ENCODE measurements at places on chromosomes 5 and 9.

DNA sequence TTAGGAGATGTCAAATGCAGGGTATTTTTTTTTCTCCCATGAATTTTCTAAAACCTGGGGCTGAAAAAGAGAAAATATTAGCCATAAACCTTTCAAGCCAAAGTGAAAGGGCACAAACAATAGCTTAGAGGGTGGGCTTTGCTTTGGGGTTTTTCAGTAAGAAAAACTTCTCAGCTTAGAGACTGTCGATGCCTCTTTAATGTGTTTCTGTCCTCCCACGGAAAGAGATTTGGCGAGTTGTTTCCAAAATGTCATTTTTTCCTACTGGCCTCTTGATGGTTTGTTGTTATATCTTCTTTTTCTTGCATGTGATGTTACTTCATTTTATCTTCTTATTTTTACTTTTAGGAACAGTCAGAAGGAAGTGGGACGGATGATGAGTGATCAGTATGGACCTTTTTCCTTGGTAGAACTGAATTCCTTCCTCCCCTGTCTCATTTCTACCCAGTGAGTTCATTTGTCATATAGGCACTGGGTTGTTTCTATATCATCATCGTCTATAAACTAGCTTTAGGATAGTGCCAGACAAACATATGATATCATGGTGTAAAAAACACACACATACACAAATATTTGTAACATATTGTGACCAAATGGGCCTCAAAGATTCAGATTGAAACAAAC is 177.3 kb downstream of the SMARCA2 start:
- DNase-seq: no peak

GRCh38 chr9:14273696-14274121 is 40.2 kb downstream of the NFIB start:
- no peak for DNase-seq

- DNase-seq: no peak
These were observed 181.4 kb downstream of the GDNF start for GRCh38 chr5:37658440-37658839.

GRCh38 chr9:116900543-116900942 is 213.4 kb downstream of the TRIM32 start:
- no peak for DNase-seq

- no peak for DNase-seq
These were observed 34.0 kb downstream of the TNFSF15 start for GRCh38 chr9:114771889-114772288.

DNA sequence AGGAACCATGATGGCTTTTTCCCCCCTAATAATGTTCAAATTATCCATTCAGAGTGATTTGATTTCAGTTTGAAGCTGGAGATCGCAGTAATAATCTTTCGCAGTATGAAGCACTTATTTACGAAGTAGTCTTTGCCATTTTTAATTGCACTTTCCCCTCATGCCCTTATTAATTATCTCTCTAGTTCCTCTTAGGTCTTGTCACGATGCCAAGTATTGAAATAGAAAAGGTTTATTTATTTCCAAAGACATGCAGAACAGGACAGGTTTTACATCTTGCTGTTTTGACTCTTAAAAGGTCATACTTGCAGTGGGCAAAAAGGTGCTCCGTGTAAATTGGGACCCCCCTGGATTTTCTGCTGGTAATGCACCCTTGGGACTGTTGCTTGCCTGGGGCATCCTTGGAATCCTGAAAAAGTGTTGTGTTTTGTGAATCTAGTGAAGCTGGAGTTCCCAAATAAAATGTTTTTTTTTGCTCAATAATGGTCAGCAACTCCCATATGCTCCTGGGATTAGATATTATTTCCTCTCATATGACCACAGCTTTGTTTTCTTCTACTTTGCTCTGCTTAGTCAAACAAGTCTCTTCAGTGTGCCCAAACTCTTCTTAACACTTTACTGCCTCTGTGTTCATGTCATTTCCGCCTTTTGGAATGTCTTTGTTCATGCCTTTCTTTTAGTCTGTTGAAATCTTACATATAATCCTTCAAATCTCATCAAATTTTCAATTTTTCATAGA is 278.3 kb downstream of the TMEM38B start:
- DNase-seq: no peak

GRCh38 chr5:159773062-159773924 is 143.0 kb upstream of the ADRA1B start:
- peak; percentile 91 for DNase-seq

- no peak for DNase-seq
These were observed 171.3 kb downstream of the ST8SIA4 start for GRCh38 chr5:100731768-100732167.

- DNase-seq: no peak
These were observed 26.7 kb downstream of the CSF1R start for GRCh38 chr5:150059623-150060022.

DNA sequence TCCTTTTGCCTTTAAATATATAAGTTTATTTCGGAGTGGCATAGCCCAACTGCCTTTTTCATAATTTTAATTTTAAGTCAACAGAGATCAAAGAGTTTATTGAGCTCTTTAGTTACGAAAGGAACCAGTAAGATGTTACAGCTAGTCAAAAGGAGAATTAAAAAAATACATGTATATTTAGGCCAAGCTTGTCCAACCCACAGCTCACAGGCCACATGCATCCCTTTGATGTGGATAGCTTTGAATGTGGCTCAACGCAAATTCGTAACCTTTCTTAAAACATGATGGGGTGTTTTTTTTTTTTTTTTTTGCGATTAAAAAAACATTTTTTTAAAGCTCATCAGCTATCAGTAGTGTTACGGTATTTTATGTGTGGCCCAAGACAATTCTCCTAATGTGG is 50.2 kb upstream of the IL31RA start:
- no peak for DNase-seq

- no peak for DNase-seq
These were observed 6.1 kb upstream of the FAM120AOS start for GRCh38 chr9:93459432-93459847.

- no peak for DNase-seq
These were observed 69.8 kb downstream of the JMY start for GRCh38 chr5:79305706-79306105.

GRCh38 chr5:154766558-154767281 is 11.5 kb downstream of the LARP1 start:
- DNase-seq: no peak

GRCh38 chr5:64742821-64743220 is 25.7 kb downstream of the SREK1IP1 start:
- no peak for DNase-seq

GRCh38 chr5:68949711-68950110 is 144.1 kb upstream of the SLC30A5 start:
- no peak for DNase-seq

DNA sequence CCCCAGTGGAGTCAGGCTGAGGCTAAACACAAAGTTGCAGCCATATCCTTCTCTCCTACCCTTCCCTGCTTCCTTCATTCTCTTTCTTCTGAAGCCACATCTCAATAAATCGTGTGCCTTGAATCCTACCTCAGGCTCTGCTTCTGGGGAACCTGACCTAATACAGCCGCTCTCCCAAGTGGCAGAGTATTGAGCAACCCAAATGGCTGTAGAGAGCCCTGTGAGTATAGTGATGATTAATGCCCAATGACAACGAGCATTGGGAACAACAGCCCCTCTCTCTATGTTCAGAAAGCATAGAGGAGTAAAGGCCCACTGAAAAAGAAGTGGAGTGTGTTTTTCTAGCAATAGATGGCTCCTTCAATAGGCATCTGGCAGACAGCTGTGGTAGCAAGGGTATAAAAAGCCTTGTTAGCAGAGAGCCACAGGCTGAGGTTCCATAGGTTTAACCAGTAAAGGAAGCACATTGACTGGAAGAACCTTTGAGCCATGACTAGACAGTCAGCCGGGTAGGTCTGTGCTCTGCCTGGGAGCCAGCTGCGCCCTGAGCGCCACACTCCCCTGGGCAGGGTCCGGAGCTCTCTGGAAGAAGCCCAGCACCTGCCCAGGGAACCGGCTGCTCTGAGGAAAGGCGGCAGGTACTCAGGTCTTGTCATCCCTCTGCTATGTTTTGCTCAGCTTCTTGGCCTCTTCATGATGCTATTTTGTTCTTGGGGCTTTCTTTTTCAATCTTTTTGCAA is 22.6 kb upstream of the HSPA9 start:
- no peak for DNase-seq

GRCh38 chr9:128689820-128690683 is 1.0 kb downstream of the SET start:
- peak; percentile 61 for DNase-seq

- DNase-seq: no peak
These were observed 33.5 kb upstream of the CKS2 start for GRCh38 chr9:89277454-89277853.

- DNase-seq: no peak
These were observed 186.8 kb downstream of the HSPA4 start for GRCh38 chr5:133238426-133239205.

DNA sequence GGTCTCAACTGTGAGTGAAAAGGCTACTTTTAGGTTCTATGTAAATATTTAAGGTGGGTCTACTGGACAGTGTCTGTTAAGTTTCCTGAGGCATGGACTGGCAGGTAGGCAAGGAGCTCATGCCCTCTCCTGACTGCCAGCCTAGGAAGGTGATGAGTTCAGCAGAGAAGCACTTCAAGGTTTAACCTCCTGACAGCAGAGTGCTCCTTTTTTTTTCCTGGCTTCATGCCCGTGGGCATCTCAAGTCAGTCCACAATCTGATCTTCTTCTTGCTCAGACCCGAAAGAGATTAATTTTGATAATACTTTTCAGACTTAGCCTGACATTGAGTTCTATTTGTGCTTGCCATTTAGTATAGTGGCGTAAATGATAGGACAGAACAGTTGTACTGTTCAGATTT is 241.9 kb upstream of the NREP start:
- no peak for DNase-seq
